ENCODE measurements at places on chromosomes 1 and 21.

DNA sequence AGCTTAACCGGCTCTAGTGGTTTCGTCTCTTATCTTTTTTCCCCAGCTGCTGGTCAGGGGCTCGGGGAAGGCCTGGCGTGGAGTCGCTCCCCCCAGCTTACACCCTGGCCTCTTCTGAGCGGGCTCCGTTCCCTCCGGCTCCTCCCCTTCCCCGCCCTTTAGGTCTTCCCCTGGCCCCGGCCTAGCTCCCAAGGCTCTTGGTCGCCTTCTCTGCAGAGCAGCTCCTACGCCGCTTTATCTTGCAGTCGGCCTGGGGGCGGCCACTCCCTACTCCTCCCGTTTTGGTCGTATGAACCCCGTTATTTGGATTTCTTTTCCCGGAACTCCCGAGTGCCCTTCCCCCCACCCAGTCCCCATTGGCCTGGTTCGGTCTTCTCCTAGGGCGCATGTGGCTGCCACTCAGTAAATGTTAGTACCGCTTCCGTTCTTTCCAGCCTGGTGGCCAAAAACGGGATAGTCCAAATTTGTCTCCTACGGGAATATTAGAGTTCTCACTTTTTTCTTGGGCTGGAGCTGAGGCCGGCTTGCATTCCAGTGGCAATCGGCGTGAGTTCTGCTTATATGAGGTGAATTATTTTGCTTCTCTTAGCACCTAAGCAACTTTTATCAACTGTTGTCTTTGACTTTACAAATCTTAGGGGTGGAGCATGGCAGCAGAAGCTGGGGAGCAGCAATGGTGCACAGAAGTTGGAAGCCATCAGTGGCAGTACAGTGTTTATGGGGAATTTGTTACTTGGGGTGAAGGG lies 467 bp downstream of the THRAP3 start:
- DNase-seq = no peak

GRCh38 chr1:179052776-179053175 lies 27.1 kb downstream of the FAM20B start:
- DNase-seq = no peak

DNA sequence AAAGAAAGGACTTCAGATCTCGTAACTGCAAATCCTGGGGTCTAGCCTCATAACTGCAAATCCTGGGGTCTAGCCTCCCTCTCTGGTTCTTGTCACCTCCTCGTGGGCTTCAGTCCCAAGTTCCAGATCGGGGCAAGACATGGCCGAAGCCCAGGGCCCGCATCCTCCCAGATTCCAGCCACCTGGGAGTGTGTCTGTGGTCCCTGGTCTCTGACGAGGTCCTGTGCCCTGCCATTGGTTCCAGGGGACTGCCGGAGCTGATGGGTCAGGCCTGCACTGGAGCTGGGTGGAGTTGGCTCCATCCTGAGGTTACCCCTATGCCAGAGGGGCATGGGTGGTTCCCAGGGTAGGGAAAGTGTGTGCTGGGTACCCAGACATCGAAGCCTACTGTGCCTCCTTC lies 17.7 kb upstream of the C1orf174 start:
- no peak for DNase-seq

GRCh38 chr1:56788102-56788501 lies 31.1 kb downstream of the FYB2 start:
- DNase-seq = no peak

- no peak for DNase-seq
Observed at GRCh38 chr1:71651214-71651613, 570.4 kb upstream of the ZRANB2 start.

DNA sequence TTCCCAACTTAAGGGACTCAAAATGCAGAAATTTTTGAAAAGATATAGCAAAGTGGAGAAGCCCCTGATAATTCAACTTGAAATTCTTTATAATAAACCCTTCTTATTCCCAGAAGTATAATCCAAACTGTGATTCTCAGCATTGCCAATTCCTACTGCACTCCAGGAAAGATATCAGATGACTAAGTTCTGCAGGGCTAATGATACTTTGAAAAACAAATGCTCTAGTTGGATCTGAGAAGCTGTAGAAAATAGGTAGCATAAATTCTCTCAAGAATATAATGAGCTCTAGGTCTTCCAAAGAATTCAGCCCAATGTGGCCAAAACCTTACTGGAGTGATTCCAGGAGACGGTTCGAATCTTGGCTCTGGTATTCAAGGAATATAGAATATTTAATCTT lies 294.0 kb upstream of the PTBP2 start:
- DNase-seq = no peak

- DNase-seq = no peak
Observed at GRCh38 chr1:100516857-100517256, 21.1 kb upstream of the GPR88 start.

- no peak for DNase-seq
Observed at GRCh38 chr21:45366931-45367401, 38.0 kb upstream of the COL18A1 start.

GRCh38 chr1:44318097-44319088 lies 36.7 kb downstream of the ERI3 start:
- DNase-seq = peak; percentile 44

GRCh38 chr1:152458384-152459185 lies 44.5 kb upstream of the CRNN start:
- peak; percentile 89 for DNase-seq

- no peak for DNase-seq
Observed at GRCh38 chr1:151728151-151729054, 7.1 kb downstream of the RIIAD1 start.

GRCh38 chr1:44271646-44272045 lies 58.4 kb downstream of the DMAP1 start:
- DNase-seq = no peak

DNA sequence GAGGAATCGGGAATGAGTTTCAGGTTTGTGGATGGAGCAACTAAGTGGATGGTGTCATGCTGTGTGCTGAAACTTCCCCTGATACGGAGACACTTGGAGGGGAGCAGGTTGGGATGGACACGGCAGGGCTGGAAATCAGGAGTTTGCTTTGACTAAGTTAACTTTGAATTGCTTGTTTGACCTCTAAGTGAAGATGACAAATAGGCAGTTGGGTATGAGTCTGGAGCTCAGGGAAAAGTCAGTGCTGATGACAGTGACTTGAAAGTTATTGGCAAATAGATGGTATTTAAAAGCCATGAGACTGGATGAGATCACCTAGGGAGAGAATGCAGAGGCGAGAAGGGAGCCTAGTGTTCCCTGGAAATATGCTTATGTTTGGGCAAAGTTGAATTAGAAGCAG lies 12.8 kb upstream of the ZSCAN20 start:
- no peak for DNase-seq

DNA sequence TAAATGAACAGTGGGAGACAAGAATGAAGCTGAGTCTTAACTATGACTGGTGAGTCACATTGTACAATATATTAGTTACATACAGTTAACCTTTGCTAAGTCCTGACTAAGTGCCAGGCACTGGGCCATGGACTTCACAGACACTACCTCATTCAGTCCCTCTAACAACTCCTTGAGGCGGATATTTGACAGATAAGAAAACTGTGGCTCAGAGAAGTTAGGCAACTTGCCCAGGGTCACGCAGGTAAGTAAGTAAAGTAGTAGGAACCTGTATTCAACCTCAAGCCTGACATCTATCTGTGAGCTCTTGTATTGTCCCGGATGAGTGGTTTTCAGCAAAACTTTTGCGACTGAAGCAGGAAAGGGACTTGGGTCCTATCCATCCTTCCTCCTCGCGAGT lies 62.1 kb downstream of the GNG12 start:
- DNase-seq = no peak

DNA sequence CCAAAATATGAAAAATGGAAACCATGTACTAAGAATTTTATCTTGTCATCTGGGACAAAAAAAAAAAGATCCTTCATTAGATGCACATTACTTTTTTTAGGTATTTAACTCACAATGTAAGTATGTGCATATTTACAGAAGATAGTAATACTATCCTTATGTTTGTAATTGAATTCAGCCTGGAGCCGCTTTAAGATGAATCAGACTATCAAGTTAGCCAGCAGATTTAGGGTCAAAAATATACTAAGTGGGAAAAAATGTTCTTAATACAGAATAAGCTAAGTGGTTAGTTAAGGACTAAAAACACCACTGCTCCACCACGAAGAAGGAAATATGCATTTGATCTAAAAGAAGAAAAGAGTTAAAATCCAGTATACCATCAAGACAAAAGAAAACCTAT lies 49.1 kb downstream of the DSCAM start:
- DNase-seq = no peak

- DNase-seq = no peak
Observed at GRCh38 chr1:108845446-108845845, 11.4 kb downstream of the AKNAD1 start.

GRCh38 chr1:19941206-19941568 lies 17.8 kb upstream of the PLA2G2E start:
- DNase-seq = no peak

DNA sequence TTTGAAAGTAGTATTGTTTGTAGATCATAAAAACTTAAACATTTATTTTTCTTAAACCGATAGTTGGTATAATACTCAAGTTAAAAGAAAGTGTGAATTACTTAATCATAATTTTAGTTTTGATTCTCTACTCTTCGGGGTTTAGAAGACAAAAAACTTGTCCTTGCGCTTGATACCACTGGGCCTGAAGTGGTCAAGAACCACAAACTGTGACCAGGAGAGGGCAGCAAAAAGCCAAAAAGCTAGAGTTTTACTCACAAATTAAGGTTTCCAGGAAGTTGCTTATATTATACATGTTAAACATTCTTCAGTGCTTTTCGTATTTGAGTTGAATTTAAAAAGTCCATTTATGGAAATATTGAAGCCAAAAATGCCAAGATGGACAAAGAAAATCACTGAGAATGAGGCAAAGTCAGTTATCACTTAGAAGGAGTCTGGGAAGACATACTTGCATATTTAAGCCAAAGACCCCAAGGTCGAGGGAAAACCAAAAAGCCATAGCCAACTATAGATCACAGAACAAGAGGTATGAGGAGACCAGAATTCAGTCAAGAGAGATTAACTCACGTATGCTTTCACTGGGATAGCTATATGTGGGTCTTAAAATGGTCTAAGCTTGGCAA lies 34.2 kb downstream of the EFCAB7 start:
- peak; percentile 26 for DNase-seq

- DNase-seq = no peak
Observed at GRCh38 chr1:245169376-245169775, 14.6 kb downstream of the KIF26B start.

- DNase-seq = no peak
Observed at GRCh38 chr1:207964195-207964966, 53.5 kb upstream of the CD34 start.

DNA sequence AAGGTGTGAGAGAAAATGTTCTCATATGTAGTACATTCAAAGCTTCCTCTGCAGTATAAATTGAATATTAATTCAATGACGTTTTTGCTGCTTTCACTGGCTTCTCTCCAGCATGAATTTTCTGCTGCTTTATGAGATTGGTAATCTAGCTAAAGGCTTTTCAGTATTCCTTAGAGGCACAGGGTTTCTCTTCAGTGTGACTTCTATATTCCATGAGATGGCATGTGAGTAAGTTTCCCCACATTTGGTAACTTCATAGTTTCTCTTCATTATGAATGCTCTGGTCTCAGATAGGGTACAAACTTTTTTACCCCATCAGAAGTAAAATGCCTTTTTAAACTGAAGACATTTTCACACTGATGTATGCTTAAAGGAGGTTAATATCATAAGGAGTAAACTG lies 10.4 kb upstream of the KLF18 start:
- no peak for DNase-seq

- DNase-seq = no peak
Observed at GRCh38 chr1:18452550-18452949, 28.2 kb upstream of the KLHDC7A start.

- DNase-seq = no peak
Observed at GRCh38 chr1:239647045-239647444, 260.7 kb downstream of the CHRM3 start.

- DNase-seq = no peak
Observed at GRCh38 chr1:152044386-152044785, 7.6 kb upstream of the S100A11 start.

DNA sequence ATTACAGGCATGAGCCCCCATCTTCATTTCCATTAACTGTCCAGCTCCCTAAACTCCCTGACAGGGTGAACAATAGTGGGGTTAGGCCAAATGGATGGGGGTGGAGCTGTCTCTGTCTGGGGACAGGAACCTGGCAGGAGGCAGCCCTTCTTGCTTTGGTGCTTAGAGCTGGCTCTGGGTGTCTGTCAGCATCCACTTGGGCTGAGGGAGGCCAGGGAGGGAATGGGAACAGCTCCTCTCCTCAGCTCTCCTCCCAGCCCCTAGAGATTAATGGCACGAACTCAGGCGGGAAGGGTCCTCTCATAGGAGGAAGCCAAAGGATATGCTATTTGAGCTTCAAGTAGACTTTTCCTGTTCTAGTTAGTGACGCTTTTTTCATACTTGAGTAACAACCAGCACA lies 11.1 kb upstream of the ETV3L start:
- DNase-seq = no peak

GRCh38 chr1:244221991-244222390 lies 170.9 kb downstream of the ZBTB18 start:
- DNase-seq = no peak

GRCh38 chr1:100266741-100267140 lies 725 bp downstream of the RTCA start:
- DNase-seq = peak; percentile 34

- no peak for DNase-seq
Observed at GRCh38 chr1:92949937-92950817, 11.1 kb downstream of the DIPK1A start.

GRCh38 chr1:168871531-168871930 lies 142.5 kb upstream of the DPT start:
- DNase-seq = no peak

- DNase-seq = no peak
Observed at GRCh38 chr1:225299624-225300023, 128.2 kb downstream of the LBR start.

- DNase-seq = no peak
Observed at GRCh38 chr1:192589813-192590212, 14.2 kb downstream of the RGS1 start.

All from activated CD4-positive, alpha-beta memory T cell treated with anti-CD3 and anti-CD28 coated beads for 36 hours (primary cell).